Stimulated activated CD8-positive, alpha-beta memory T cell treated with anti-CD3 and anti-CD28 coated beads, Interleukin-4, amount 100 ng/mL, for 1 hour (primary cell): ENCODE measurements at places on chromosomes 3 and 15.

GRCh38 chr15:77650265-77650664, 17.6 kb upstream of the LINGO1 start:
- DNase-seq, result no peak

- no peak for DNase-seq
Measured at GRCh38 chr15:73227433-73228056, 141.2 kb downstream of the HCN4 start.

- DNase-seq, result no peak
Measured at GRCh38 chr3:194971965-194972364, 286.3 kb downstream of the FAM43A start.

- DNase-seq, result no peak
Measured at GRCh38 chr3:42140665-42141203, 49.6 kb downstream of the TRAK1 start.

GRCh38 chr3:141795276-141795675, 32.1 kb downstream of the GRK7 start:
- no peak for DNase-seq

DNA sequence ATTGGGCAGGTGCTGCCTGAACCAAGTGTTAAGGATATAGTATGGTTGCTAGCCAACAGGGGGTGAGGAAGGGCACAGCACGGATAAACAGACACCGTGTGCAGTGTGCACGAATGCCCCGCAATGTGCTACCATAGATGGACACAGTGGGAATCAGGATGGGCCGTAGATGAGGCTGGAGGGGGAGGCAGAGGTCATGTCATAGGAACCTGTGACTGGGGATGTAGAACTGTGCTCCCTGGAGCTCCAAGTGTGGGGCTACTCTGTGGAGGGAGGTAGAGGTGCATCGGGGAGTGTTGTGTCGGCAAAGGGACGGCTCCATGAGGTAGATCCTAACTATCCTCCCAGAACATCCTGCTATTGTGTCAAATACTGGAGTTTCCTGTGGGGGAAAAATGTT, 102.5 kb downstream of the TNIK start:
- DNase-seq, result no peak

DNA sequence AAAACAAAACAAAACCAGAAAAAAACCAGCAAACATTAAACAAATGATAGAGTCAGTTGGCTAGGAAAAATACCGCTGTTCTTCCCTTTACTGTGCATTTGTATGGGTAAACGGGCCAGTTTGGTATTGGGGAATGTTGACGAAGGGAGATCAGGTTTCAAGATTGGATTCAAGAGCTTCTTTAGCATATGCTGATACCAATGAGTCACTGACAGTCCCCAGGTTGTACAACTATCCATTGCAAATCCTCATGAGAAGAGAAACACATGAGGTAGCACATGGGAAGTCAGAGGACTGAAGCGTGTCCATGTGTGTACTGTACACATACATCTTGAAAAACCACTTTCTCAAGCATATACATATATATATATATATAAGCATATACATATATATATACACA, 25.6 kb downstream of the TIGIT start:
- no peak for DNase-seq

DNA sequence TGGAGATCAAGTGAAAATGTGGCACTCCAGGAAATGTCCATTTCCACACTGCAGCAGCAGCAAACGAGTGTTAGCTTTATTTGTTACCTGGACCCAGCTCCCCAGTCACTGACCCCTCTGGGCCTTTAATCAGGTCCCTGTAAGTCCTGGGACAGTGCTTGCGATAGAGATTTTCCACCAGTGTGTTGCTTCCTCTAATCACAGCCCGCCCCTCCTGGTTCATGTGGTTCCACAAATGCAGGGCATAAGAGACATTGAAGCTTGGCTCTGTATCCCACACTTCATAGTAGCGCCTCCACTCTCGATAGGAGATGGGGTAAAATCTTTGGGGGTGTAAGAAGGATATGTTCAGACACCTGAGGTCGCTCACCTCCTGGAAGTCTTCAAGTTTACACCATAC, 8.0 kb downstream of the A4GNT start:
- DNase-seq, result no peak

DNA sequence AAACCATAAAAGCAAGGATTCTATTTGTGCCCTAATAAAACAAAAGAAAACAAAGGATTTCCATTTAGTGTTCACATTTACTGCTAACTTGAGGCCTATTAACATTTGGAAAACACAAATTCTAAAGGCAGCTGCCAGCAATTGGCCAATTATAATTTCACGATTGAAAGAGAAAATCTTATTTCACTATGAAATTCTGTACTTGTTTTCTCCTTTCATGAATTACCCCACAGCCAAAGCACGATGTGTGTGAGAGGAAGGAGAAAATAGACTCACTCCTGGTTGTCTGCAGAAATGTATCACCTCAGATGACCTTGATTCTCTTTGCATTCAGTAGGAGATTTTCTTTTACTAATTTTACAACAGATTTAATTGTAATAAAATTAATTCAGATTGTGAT, 242.8 kb upstream of the GBE1 start:
- DNase-seq, result no peak

DNA sequence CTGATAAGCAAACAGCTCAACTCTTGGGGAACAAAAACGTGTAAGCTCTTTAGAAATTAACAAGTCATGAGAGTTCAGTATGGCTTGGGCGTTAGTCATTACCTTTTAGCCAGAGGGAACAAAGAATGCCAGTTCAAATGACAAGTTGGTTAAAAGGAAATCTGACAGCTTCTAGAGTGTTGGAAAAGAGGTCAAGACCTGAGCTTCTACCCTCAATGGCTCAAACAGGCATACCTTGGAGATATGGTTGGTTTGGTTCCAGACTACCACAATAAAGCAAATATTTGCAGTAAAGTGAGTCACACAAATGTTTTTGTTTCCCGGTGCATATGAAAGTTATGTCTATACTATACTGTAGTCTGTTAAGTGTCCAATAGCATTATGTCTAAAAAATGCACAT, 136.1 kb downstream of the CACNA1D start:
- no peak for DNase-seq

GRCh38 chr15:56660943-56661342, 72.4 kb downstream of the ZNF280D start:
- DNase-seq, result no peak

GRCh38 chr3:58006661-58007060, 1.6 kb upstream of the FLNB start:
- DNase-seq, result no peak

GRCh38 chr3:170128977-170129431, 52.5 kb downstream of the PHC3 start:
- DNase-seq, result no peak

DNA sequence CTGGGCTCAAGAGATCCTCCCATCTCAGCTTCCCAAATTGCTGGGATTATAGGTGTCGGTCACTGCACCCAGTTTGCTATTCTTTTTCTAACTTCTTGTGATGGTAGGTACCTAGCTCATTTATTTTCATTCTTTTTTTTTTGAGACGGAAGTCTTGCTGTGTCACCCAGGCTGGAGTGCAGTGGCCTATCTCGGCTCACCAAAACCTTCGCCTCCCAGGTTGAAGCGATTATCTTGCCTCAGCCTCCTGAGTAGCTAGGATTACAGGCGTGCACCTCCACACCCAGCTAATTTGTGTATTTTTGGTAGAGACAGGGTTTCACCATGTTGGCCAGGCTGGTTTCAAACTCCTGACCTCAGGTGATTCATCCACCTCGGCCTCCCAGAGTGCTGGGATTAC, 30.1 kb upstream of the RAD51 start:
- no peak for DNase-seq

DNA sequence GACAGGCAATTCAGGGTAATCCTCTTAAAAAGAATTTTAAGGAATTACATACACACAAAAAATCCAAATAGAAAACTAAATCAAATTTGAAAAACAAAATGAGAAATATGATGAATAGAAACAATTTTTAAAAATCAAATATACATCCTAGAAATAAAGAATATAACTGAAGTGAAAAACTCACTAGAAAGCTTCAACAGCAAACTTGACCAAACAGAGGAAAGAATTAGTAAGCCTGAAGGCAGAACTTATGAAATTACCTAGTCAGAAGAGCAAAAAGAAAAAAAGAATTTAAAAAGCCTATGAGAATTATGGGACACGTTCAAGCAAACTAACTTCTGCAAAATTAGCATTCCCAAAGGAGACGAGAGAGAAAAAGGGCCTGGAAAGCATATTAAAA, 206.1 kb downstream of the PCCB start:
- DNase-seq, result no peak

GRCh38 chr15:85005746-85006145, 24.1 kb downstream of the PDE8A start:
- no peak for DNase-seq

- DNase-seq, result no peak
Measured at GRCh38 chr3:29561651-29562149, 280.8 kb downstream of the RBMS3 start.

DNA sequence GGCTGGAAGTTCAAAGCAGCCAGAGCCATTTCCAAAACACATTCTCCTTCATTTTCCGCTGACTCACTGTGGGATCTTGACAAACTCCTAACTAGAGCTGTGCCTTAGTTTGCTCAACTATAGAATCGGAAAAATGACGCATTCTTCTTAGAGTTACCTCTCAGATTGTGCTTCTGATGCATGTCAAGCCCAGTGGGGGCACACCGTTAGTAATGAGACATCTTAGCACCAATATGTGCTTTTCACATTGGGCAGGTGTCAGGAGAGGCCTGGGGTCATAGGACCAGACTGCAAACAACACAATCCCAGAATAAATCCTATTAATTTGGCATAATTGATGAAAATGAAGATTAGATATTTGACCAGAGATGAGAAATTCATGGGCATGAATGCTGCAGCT, 71.3 kb upstream of the UBE3A start:
- no peak for DNase-seq

- DNase-seq, result no peak
Measured at GRCh38 chr3:107985496-107985895, 105.3 kb downstream of the CD47 start.

GRCh38 chr15:66830358-66830757, 128.3 kb downstream of the SMAD6 start:
- no peak for DNase-seq

GRCh38 chr3:183129243-183129642, 29.9 kb upstream of the MCCC1 start:
- no peak for DNase-seq

DNA sequence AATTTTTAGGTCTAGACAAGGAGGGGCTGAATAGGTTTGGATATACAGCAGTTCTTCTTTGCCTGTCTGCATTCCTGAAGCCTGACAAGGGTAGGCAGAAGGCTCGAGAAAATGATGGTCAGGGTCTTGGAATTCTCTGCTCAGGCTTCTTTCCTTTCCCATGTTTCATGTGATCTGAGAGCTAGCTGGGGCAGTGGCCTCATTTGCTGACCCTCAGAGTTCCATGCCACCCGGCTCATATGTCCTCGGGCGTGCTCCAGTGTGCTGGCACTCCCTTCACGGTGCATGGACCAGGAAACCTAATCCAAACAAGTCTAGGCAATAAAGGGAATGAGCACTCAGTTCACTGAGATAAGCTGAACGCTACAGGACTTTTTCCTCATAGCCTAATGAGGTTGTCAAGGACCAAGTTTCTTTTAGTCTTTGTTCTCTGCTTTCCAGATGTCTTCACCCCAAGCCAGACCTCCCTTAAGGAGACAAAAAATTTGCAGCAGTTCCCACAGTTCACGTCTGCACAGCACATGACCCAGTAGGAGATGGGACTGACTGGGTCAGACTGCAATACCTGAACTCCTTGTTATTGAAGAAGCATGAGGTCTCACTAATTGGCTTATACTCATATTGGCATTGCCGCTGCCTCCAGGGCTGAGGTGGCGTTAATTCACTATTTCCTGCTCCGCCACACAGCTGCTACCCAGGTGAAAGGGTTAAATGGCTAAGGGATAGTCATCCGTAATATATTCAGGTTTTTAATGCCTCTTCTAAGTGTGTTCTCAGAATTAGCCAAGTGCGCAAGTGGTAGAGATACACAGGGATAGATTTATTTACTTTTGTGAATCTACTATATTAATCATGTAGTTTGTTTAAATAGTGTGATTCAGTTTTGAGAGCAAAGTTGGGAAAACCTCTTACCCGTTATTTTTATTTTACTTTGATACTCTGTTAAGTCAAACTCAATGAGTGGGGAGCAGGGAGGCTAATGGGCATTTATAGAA, 15.3 kb upstream of the RTP4 start:
- no peak for DNase-seq

DNA sequence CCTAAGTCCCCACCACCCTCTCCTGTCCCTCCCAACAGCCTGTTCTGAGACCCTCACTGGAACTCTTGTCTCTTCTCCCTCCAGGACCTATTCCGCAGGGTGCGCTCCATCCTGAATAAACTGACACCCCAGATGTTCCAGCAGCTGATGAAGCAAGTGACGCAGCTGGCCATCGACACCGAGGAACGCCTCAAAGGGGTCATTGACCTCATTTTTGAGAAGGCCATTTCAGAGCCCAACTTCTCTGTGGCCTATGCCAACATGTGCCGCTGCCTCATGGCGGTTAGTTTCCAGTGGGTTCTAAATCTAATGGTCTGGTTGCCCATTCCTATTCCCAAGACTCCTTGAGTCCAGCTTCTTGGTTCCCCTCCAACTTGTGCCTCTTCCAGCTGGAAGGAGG, 9.3 kb downstream of the EIF4G1 start:
- no peak for DNase-seq

GRCh38 chr15:52348056-52348745, 52.6 kb upstream of the MYO5C start:
- no peak for DNase-seq

DNA sequence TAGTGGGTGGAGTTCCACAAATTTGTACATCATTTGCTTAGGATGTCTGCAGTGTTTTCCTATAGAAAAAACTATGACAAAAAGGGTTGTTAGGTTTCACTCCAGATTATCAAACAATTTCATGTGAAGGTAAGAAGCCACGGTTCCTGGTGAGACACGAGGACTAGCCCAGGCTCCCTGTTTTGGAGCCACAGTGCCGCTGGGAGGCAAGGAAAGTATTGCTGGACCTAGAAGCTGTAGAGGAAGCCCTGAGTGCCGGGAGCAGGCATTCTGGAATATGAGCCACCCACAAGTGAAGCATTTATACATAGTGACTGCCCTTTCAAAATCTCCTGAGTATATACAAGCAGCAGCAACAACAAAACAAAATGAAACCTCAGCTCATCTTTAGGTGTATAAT, 142.0 kb downstream of the GABRB3 start:
- DNase-seq, result no peak

- no peak for DNase-seq
Measured at GRCh38 chr15:49035825-49036224, 10.4 kb downstream of the SECISBP2L start.

GRCh38 chr15:45855907-45856579, 221.2 kb downstream of the SQOR start:
- no peak for DNase-seq

- no peak for DNase-seq
Measured at GRCh38 chr15:65532738-65533051, 2.4 kb downstream of the HACD3 start.

- no peak for DNase-seq
Measured at GRCh38 chr15:31252171-31252785, 74.4 kb upstream of the KLF13 start.

GRCh38 chr3:170054204-170054603, 16.4 kb downstream of the GPR160 start:
- no peak for DNase-seq

GRCh38 chr3:30768046-30768445, 126.4 kb downstream of the GADL1 start:
- DNase-seq, result no peak
